T-helper 2 cell (primary cell): ENCODE measurements at places on chromosomes 4 and X.
A peak's percentile ranks its signal among the peaks of the same experiment; 100 is the strongest.

GRCh38 chrX:97238632-97239031 lies 354.9 kb downstream of the RPA4 start:
- no peak for DNase-seq

- no peak for DNase-seq
Observed at GRCh38 chr4:169064296-169064695, 54.2 kb upstream of the CBR4 start.

DNA sequence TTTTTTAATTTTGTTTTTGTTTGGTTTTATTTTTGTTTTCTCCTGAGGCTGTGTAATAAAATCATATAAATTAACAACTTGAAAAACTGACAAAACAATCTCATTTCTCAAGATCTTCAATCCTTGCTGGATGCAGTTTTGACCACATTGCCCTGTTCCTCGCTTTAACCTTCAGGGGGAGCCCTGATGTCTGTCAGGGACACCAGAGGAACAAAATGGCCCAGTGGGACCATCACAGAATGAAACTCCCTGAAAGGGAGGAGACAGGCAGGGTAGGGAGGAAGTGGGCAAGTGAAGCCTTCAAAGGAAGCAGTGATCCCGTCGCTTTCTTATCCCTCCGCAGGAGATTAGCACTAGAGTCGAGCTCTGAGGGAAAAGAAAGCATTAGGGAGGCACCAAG lies 274.9 kb upstream of the LDB2 start:
- DNase-seq: no peak

GRCh38 chr4:80841587-80842281 lies 188.8 kb upstream of the BMP3 start:
- no peak for DNase-seq

DNA sequence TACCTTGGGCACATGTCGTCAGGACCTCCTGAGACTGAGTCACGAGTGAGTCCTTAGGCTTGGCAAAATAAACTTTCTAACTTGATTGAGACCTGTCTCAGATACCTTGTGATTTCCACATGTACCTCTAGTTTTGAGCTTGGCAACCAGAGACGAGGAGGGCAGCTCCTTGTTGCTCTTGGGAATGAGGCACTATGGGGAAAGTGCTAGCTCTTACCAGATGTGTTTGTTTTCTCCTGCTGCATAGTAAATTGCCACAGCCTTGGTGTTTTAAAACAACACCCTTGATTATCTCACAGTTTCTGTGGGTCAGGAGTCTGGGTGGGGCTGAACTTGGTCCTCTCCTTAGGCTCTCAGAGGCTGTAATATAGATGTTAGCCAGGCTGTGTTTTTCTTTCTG lies 59.1 kb upstream of the MAML3 start:
- DNase-seq: no peak

DNA sequence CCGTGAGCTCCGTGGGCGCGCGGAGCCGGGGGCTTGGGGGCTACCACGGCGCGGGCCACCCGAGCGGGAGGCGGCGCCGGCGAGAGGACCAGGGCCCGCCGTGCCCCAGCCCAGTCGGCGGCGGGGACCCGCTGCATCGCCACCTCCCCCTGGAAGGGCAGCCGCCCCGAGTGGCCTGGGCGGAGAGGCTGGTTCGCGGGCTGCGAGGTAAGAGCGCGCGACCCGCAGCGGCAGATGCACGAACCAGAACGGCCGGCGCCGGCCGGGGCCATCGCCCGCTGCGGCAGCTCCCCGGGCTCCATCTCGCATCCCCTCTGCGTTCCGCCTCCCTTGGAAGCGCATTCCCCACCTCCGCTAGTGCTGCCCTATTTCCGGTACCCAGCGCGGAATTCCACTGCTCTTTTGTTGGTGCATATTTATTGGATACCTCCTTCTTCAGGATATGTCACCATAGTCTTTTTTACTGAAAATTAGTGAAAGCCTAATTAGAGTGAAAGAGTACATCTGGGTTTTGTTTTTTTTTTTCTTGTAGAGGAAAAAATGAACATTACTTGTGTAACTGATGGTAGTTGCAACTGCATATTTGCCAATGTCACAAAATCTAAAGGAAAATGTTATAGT lies 797 bp downstream of the PKD2 start:
- DNase-seq: peak; percentile 5

DNA sequence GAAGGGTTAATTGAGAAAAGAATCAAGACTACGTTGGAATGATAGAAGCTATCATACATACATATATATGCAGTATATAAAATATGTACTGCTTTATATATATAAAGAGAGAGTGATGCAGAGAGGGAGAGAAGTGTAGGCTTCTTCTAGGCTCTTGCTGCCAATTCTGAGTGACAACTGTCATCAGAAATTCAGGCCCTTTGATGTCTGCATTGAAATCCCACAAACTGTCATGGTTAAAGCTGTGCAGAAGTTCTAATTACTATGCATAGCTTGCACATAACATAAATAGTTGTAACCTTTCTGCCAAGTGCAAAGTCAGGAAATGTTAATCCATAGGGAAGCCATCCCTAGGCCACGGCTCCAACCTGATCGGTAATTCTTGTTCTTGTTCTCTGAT lies 251.0 kb downstream of the STIM2 start:
- no peak for DNase-seq

DNA sequence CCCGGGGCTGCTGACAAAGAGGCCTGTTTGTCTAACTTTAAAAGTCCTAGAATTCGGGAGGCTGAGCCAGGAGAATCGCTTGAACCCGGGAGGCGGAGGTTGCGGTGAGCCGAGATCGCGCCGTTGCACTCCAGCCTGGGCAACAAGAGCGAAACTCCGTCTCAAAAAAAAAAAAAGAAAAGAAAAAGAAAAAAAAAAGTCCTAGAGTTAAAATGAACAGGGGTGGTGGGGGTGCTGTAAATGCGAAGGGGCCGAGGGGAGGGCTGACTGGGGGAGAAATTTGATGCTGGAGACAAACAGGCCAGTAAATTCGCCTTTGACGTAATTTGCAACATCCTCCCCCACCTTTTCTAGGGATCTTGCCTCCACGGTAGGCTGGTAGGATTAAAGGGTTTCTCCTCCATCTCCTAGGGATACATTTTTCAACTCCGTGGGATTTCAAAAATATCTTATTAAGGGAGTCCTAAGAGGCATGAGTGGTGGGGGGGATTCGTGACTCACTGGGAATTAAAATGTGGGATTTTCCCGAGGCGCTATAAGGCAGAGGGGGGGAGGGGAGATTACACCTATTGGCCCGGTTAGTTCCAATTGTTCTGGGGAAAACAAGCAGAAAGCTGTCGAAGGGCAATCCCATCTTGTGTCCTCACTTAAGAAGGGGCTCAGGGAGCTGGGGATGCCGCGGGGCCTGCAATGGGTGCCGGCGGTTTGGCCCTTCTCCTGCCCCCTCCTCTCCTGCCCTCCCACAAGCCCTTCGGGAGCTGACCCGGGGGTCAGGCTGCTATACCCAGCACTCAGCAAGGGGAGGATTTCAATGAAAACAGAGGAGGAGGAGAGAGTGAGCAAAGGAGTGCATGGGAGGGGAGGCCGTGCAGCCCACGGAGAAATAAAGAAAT lies 3.0 kb upstream of the BCOR start:
- no peak for DNase-seq

GRCh38 chr4:108965016-108965415 lies 202.2 kb upstream of the ETNPPL start:
- DNase-seq: no peak

- DNase-seq: no peak
Observed at GRCh38 chr4:37058826-37059225, 185.7 kb upstream of the NWD2 start.

DNA sequence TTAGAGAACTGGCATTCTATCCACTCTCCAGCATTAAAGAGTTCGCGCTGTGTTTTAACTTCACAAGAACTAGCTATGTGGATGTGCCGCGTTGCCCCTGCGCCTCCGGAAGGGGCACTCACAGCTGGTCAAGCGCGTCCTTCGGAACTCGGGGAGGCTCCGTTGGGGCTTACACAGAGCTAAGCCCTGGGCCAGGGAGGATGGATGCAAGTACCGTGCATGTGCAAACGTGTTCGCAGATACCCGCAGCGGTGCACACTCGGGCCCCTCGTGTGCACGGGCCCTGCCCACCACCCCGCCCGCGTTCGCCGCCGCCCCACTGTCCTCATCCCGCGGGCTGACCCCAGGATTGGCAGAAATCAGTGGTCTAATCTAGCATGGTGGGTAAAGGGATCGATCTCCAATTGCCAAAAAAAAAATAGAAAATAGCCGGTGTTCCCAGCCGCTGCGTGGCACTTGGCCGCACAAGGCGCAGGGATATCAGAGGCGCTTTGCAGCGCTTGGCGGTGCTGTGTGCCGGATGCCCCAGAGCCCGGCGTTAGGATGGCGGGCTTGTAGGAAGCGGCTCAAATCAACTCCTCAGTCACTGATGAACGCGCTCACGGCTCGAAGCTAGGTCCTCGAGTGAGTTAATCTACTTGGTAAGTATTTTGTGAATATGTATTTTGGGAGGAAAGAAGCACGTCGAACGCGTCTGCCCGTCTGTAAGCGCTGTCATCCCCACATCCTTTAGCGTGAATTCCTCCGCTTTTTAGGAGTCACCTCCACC lies 989 bp upstream of the PCDH10 start:
- no peak for DNase-seq

DNA sequence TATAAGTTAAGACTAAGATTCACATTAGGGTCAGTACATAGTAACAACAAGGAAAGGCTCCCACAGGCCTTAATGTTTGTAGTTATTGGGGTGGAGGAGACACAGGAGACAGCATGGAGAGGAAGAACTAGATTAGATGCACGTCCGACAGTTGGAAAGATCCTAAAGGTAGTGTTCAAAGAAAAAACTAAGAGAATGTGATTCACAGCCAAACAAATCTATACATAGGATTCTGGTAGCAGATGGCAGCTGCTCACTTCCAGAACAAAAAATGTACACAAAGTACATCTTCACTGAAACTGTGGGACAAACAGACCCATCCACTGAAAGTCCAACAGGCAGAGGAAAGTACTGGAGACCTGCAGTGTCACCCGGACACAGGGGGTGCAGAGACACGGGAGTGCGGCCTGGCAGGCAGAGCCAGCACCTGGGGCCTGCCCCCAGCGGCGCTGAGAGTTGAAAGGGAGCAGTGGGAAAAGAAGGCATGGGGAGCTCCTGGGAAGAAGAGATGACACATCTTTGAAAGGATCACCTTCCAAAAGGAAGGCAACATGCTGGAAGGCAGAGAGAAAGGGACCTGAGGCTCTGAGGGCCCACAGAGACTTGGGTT lies 40.0 kb downstream of the NELFA start:
- no peak for DNase-seq

- DNase-seq: no peak
Observed at GRCh38 chr4:75135068-75135825, 202.3 kb downstream of the PARM1 start.
